ENCODE measurements at places on chromosomes 4 and X. TPM values are rescaled to one million over a fixed set of nuclear protein-coding genes. Genes with fewer than 3 reads are reported as not detected.
A peak's percentile ranks its signal among the peaks of the same experiment; 100 is the strongest.

Gene CENPVL2
- not detected for total RNA-seq

Gene FGFBP2
- total RNA-seq, result not detected

Gene RS1
- not detected for total RNA-seq

Gene ADGRL3
- 193 TPM for total RNA-seq

Gene NKRF
- 6.8 TPM for total RNA-seq

Gene SSR4
- total RNA-seq, result 277 TPM

Gene NKX6-1
- total RNA-seq, result 25.6 TPM

Gene FAM9B
- total RNA-seq, result not detected

Gene TLR6
- total RNA-seq, result not detected

- no peaks in the 10 kb centered on the region for H3K36me3 ChIP-seq
- no peak for DNase-seq
- no peak overlapping the region for H3K27ac ChIP-seq
- no peaks in the 10 kb centered on the region for H3K27me3 ChIP-seq
Observed at GRCh38 chr4:182536221-182536811, 293.1 kb downstream of the TENM3 start.

GRCh38 chr4:53705151-53705764, 114.0 kb upstream of the LNX1 start:
- H3K27me3 ChIP-seq, result peaks cover 2% of the 10 kb centered on the region
- DNase-seq, result no peak

GRCh38 chr4:2064276-2064991, 5.3 kb downstream of the NAT8L start:
- no peak overlapping the region for H3K27ac ChIP-seq
- no peaks in the 10 kb centered on the region for H3K4me1 ChIP-seq
- no peaks in the 10 kb centered on the region for H3K36me3 ChIP-seq
- peak; percentile 26 for DNase-seq

- no peak overlapping the region for H3K27ac ChIP-seq
- peaks cover 1% of the 10 kb centered on the region for H3K27me3 ChIP-seq
- H3K4me1 ChIP-seq, result no peaks in the 10 kb centered on the region
- no peak overlapping the region for H3K4me3 ChIP-seq
- peaks cover 5% of the 10 kb centered on the region for H3K36me3 ChIP-seq
- DNase-seq, result no peak
Observed at GRCh38 chr4:60879135-60879701, 320.9 kb upstream of the ADGRL3 start.

GRCh38 chrX:70446380-70447350, 2.0 kb downstream of the DLG3 start:
- H3K36me3 ChIP-seq, result no peaks in the 10 kb centered on the region
- H3K4me1 ChIP-seq, result peaks cover 2% of the 10 kb centered on the region
- H3K27me3 ChIP-seq, result peaks cover 3% of the 10 kb centered on the region
- H3K4me3 ChIP-seq, result no peak overlapping the region

DNA sequence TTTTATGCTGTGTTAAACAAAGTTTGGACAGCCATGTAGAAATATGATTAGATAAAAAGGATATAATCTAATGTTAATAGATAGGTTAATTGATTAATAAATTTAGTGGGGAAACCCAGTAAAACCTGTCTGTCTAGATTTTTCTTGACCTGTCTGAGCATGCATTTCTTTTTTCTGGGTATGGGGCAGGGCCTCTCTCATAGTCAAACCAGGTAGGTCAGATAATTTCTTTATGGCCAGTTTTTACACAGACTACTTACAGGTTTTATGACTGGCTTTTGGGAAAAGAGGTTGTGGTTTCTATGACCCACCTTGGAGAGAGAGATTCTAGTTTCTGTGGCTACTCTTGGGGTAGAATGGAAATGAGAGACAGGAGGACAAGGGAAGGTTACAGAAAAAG, 135.6 kb upstream of the EPHA5 start:
- no peaks in the 10 kb centered on the region for H3K27me3 ChIP-seq
- no peak overlapping the region for H3K4me3 ChIP-seq
- no peaks in the 10 kb centered on the region for H3K4me1 ChIP-seq
- no peak overlapping the region for H3K27ac ChIP-seq
- peaks cover under 1% of the 10 kb centered on the region for H3K36me3 ChIP-seq

DNA sequence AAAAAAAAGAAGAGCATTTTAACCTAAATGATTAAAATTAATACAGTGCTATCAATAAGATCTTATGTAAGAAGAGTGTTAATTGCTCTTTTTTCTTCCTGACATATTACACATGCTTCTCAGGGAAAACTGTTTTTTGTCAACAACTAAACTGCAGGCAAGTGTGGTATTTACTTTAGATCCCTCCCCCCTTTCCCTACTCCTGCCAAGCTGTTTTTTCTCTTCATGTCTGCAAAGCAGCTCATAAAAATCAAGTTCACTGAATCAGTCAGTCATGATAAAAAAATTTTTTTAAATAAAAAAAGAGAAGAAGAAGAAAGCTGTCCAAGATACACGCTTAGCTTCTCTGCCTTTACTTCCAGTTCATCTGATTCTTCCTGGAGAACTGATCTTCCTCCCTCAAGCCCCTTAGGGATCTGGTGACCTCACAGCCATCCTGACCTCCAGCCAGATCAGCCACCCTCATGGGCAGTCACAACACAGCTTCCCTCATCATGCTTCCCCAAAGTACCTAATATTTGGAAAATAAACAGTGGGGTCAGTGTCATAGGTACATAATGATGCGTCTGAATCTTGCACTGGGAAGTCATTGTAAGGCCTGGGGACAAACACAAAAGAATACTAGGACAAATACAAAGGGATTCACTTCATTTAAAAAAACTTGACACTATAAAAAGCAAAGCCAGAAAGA, 87.0 kb downstream of the ZNF827 start:
- H3K4me1 ChIP-seq, result peaks cover 16% of the 10 kb centered on the region
- H3K4me3 ChIP-seq, result no peak overlapping the region
- DNase-seq, result peak; percentile 40

- no peak overlapping the region for H3K4me3 ChIP-seq
- peaks cover 2% of the 10 kb centered on the region for H3K27me3 ChIP-seq
- H3K27ac ChIP-seq, result no peak overlapping the region
- peaks cover 19% of the 10 kb centered on the region for H3K4me1 ChIP-seq
Observed at GRCh38 chr4:105196523-105197145, 50.0 kb downstream of the TET2 start.

DNA sequence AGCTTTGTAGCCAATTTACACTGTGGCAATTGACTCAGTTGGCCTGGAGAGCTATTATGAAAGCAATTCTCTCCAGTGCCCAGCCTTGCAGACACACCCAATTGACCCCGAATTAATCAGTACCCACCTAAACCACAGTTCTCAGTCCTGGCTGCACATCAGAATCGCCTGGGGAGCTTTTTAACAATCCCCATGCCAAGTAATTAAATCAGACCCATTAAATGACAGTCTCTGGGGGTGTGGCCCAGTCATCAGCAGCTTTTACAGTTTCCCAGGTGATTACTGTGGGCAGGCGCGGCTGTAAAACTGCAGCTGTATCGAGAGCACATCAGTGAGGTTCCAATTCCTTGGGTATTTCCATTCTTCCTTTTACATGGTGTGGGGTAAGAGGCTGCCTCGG, 460.9 kb upstream of the FAT1 start:
- peaks cover 6% of the 10 kb centered on the region for H3K27me3 ChIP-seq
- no peak overlapping the region for H3K4me3 ChIP-seq
- peak; percentile 44 for DNase-seq
- H3K4me1 ChIP-seq, result peaks cover 26% of the 10 kb centered on the region
- no peaks in the 10 kb centered on the region for H3K36me3 ChIP-seq

- no peak for DNase-seq
- no peaks in the 10 kb centered on the region for H3K36me3 ChIP-seq
- H3K4me1 ChIP-seq, result peaks cover 21% of the 10 kb centered on the region
- no peak overlapping the region for H3K4me3 ChIP-seq
- no peak overlapping the region for H3K27ac ChIP-seq
- peaks cover 2% of the 10 kb centered on the region for H3K27me3 ChIP-seq
Observed at GRCh38 chr4:94978904-94979303, 221.1 kb downstream of the BMPR1B start.

GRCh38 chrX:116618546-116618945, 155.8 kb upstream of the CT83 start:
- no peaks in the 10 kb centered on the region for H3K27me3 ChIP-seq
- no peak for DNase-seq
- H3K27ac ChIP-seq, result no peak overlapping the region

DNA sequence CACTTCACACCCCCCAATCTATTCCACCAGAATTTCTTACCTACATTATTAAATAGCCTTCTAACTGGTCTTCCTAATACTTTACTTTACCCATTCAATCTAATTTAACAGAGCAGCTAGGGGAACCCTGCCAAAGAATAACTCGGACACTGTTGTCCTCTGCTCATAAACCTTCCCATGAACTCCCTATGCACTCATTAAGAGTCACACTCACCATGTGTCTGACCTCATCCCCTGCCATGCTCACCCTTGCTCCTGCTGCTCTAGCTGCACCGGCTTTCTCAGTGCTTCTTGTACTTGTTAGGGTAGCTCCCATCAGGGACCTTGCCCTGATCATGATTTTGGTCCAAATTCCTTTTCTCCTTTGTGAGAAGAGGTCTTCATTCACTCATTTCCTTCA, 54.6 kb upstream of the GUCY1A1 start:
- H3K27ac ChIP-seq, result no peak overlapping the region
- H3K36me3 ChIP-seq, result no peaks in the 10 kb centered on the region
- H3K4me1 ChIP-seq, result no peaks in the 10 kb centered on the region
- no peak overlapping the region for H3K4me3 ChIP-seq

- no peaks in the 10 kb centered on the region for H3K4me1 ChIP-seq
- DNase-seq, result no peak
- no peaks in the 10 kb centered on the region for H3K36me3 ChIP-seq
- H3K4me3 ChIP-seq, result no peak overlapping the region
- no peaks in the 10 kb centered on the region for H3K27me3 ChIP-seq
Observed at GRCh38 chr4:47367761-47368160, 95.7 kb downstream of the COMMD8 start.

DNA sequence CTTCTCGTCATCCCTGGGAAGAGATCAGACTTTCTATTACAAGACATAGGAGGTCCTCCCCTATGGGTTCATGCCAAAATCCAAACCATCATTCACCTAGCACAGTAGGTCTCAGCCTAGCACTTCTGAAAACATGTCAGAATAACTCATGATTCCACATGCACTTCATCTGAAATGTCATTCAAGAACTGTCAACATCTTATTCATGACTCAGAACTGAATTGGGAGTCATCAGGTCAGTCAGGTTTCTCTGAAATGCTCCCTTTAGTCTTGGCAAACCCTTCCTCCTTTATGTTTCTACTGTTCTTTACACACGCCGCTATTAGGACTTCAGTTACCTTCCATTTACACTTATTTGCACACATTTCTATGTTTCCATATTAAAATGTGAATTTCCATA, 67.2 kb downstream of the ANTXR2 start:
- H3K4me1 ChIP-seq, result no peaks in the 10 kb centered on the region
- DNase-seq, result no peak
- H3K27me3 ChIP-seq, result no peaks in the 10 kb centered on the region

DNA sequence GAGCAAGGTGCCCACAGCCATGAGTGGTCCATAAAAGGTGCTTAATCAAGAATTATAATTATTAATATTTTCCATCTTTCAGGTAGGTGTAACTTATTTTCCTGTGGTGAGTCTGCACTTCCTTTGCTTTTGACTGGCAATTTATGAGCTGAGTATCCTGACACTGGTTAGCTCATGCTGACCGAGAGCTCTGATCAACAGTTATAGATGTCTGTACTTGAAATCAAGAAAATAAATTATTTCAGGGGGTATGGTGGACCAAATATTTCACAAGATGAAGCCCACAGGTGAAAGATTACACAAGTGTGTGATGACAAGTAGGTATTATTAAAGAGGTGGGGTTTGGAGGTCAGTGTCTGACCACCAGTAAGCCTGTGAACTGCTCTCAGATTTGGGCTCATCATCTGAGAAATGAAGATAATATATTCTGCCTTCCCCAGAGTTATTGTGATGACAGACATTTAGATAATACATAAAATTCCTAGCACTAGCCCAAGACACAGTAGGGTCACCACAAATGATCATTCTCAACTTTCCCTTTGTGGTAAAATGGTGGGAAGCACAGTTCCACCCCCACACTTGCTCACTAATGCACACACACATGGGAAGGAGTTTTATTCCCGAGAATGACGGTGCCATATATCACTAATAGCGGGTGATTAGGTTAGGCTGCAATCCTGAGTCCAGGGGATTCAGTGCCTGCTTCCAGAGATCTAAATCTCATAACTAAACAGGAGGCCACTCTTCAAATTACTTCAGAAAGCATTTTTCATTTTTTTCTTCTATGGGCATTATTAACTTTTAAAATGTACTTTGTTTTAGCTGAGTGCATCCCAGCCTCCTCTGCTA, 34.0 kb upstream of the PACRGL start:
- no peaks in the 10 kb centered on the region for H3K36me3 ChIP-seq
- peaks cover 2% of the 10 kb centered on the region for H3K27me3 ChIP-seq
- H3K4me1 ChIP-seq, result no peaks in the 10 kb centered on the region
- no peak overlapping the region for H3K27ac ChIP-seq
- no peak overlapping the region for H3K4me3 ChIP-seq
- DNase-seq, result no peak

- H3K27me3 ChIP-seq, result no peaks in the 10 kb centered on the region
- no peak overlapping the region for H3K27ac ChIP-seq
- no peaks in the 10 kb centered on the region for H3K4me1 ChIP-seq
- no peaks in the 10 kb centered on the region for H3K36me3 ChIP-seq
Observed at GRCh38 chr4:108024085-108024877, 34.6 kb downstream of the HADH start.

- no peaks in the 10 kb centered on the region for H3K4me1 ChIP-seq
- H3K36me3 ChIP-seq, result no peaks in the 10 kb centered on the region
- no peak for DNase-seq
- no peak overlapping the region for H3K27ac ChIP-seq
- no peaks in the 10 kb centered on the region for H3K27me3 ChIP-seq
Observed at GRCh38 chr4:114389070-114389685, 209.4 kb upstream of the UGT8 start.
